ENCODE measurements at places on chromosomes 12 and 14.

- no peak for DNase-seq
Observed at GRCh38 chr12:90013409-90013808, 304.8 kb upstream of the ATP2B1 start.

GRCh38 chr12:52148464-52149181 is 43.2 kb downstream of the KRT80 start:
- no peak for DNase-seq

- DNase-seq = no peak
Observed at GRCh38 chr14:72796935-72797334, 97.0 kb downstream of the DPF3 start.

DNA sequence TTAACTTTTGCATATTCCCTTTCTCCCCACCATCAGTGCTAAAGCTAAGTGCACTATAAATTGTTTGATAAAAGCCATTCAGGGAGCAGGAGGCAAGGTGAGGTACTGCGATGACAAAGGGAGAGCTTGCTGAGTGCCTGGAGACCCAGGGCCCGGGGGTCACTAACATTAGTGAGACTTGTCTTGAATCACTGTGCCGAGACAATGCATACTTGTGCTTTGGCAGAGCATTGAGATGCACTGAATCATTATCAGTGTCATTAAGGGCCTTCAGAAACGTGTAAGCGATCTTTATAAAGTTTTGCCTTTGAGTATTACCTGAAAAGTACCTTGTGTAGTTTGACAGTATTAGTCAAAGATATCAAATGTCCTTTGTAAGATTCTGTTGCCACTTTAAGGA is 447.5 kb downstream of the PCNX1 start:
- no peak for DNase-seq

DNA sequence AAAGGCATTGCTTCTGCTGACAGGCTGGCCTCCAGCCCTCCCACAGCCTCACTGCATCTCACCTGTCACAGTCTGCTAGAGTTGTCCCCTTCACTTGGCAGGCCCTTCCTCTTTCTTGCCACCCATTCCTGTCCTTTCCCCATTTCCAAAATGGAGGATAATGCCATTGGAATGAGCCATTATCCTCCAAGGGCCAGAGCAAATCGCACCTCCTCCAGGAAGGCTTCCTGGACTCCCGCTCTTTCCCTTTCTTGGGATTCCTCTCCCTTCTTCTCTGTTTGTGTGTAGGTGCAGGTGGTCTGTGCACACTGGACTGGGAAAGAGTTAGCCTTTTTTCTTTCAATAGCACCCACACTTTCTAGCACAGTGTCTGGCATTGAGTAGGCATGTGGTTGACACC is 3.8 kb downstream of the KRT82 start:
- no peak for DNase-seq

DNA sequence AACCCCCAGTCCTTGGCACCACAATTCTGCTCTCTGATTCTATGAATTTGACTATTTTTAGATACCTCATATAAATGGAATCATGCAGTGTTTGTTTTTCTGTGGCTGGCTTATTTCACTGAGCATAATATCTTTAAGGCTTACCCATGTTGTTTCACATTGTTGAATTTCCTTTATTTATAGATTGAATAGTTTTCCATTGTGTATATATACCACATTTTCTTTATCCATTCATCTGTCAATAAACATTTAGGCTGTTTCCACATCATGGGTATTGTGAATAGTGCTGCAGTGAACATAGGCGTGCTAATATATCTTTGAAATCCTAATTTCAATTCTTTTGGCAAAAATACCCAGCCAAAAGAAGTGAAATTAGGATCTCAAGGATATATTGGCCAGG is 126.7 kb upstream of the SLC38A2 start:
- DNase-seq = no peak

GRCh38 chr14:51124029-51124428 is 29.1 kb upstream of the TRIM9 start:
- DNase-seq = no peak

DNA sequence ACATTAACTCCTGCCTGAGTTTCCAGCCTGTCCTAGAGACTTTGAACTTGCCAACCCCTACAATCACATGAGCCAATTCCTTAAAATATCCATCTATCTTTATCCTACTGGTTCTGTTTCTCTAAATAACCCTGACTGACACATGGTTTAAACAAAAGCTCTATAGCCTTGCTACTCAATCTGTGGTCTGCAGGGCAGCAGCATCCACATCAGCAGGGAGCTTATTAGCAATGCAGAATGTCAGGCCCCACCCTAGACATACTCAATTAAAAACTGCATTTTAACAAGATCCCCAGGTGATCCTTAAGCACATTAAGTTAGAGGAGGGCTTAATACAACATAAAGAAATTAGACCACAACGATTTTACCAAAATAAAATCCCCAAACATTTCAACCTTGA is 108.3 kb upstream of the CPSF6 start:
- no peak for DNase-seq

GRCh38 chr12:40170593-40170992 is 54.2 kb upstream of the LRRK2 start:
- DNase-seq = no peak

DNA sequence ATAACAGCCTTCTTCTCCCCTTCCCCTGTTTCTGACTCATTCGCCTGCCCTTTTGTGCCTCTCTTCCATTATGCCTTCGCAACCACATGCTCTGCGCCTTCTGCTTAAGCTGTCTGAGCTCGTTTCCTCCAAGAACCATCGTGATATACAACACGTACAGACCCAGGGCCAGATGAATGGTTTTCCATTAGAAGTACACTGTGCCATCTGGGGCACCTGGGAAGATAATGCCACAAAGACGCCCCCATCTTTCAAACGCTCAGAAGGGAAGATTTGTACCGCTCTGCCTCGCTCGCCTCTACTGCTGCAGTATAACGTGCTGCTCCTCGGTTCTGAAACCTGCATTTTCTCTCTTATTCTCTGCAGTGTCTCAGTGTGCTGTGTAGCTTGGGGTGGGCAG is 470.9 kb upstream of the STXBP6 start:
- no peak for DNase-seq

DNA sequence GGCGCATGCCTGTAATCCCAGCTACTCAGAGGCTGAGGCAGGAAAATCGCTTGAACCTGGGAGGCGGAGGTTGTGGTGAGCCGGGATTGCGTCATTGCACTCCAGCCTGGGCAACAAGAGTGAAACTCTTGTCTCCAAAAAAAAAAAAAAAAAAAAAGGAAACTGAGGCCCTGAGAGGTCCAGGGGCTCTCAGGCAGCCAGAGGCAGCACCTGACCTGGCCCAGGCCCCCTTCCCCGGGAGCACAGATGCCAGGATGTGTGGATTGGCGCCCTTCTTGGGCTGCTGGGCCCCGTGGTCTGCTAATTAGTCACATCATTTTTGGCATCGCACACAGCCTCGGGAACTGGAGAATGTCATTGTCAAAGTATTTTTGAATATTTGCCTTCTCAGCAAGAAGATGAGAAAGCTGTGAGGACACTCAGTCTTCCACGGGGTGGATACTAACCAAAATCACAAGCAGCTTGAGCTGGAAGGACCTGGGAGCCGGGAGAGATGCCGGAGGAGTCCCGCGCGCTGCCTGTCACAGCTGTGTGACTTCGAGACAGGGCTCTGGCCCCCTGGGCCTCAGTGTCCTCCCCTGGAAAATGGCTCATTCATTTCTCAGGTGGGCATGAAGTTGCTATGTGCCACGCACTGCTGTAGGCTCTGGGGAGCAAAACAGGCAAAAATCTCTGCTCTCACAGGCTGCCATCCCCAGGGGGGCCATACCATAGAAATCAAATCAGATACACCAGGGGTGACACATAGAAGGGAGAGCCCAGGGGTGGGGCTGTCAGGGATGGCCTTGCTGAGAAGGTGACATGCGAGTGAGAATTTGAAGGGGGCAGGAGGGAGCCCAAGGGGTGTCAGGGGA is 12.5 kb upstream of the RCOR1 start:
- no peak for DNase-seq

DNA sequence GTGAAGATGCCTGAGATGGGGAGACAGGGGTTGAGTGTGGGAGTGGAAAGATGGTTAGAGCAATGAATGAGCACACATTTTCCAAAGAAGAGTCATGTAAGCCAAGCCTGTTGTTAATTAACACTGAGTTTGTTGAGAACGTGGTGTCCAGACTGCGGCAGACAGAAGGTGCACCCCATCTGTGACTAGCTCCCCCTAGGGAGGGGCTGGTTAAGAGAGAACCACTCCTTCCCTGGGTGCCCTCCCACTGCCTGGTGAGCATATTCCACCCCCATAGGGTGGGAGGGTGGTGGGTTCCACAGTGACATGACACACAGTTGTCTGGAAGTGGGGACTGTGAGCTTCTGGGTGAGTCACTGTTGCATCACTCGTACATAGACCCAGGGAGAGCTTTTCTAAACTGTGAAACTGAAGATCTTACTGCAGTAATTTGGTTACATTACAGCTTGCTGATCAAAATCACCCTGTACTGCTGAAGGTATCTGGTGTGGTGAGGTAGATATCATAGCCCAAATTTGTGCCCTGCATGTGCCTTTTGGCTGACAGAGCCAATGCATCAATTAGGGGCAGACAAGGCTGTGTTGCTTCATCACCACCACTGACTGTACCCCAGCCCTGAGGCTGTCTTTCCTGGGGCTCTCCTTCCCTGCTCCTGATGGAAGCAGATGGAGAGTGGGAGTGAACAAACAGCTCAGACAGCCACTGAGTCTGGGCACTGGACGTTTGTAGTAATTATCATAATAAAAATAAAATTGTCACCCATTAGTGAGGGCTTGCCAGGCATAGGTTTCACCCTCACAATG is 150.9 kb downstream of the EMP1 start:
- no peak for DNase-seq

GRCh38 chr12:10190558-10191388 is 11.9 kb downstream of the TMEM52B start:
- peak; percentile 14 for DNase-seq

GRCh38 chr14:68623826-68624225 is 169.0 kb downstream of the ZFP36L1 start:
- DNase-seq = no peak

GRCh38 chr12:103128862-103129501 is 171.5 kb downstream of the ASCL1 start:
- DNase-seq = no peak

GRCh38 chr12:53602176-53602864 is 23.9 kb downstream of the ATF7 start:
- no peak for DNase-seq

GRCh38 chr12:709455-710020 is 42.8 kb upstream of the WNK1 start:
- DNase-seq = no peak
